ENCODE measurements at places on chromosomes 11 and 22. TPM values are rescaled to one million over a fixed set of nuclear protein-coding genes. Genes with fewer than 3 reads are reported as not detected.

The PRAME gene
- 0.20 TPM for total RNA-seq

The CCDC87 gene
- not detected for total RNA-seq

The DNAJB13 gene
- total RNA-seq: 0.15 TPM

The CYP2D6 gene
- not detected for total RNA-seq

The KCNK7 gene
- 0.27 TPM for total RNA-seq

The RAB38 gene
- 12.3 TPM for total RNA-seq

The CHRM1 gene
- not detected for total RNA-seq

The SLC35F2 gene
- 42.5 TPM for total RNA-seq

The OR8K3 gene
- total RNA-seq: not detected

The TMPRSS6 gene
- total RNA-seq: not detected

The MN1 gene
- 2.1 TPM for total RNA-seq

The BIK gene
- 0.53 TPM for total RNA-seq

The ADM2 gene
- 0.87 TPM for total RNA-seq

The BACE1 gene
- 17.4 TPM for total RNA-seq

The IGSF9B gene
- not detected for total RNA-seq

The SHANK2 gene
- total RNA-seq: not detected

The RBMXL2 gene
- not detected for total RNA-seq

The DDTL gene
- 0.60 TPM for total RNA-seq

All from mammary microvascular endothelial cell (primary cell).